ENCODE measurements at places on chromosomes 4 and X.

- no peak for DNase-seq
Observed at GRCh38 chrX:38916801-38917200, 115.5 kb downstream of the MID1IP1 start.

GRCh38 chrX:105876658-105877057 lies 54.3 kb downstream of the NRK start:
- no peak for DNase-seq

DNA sequence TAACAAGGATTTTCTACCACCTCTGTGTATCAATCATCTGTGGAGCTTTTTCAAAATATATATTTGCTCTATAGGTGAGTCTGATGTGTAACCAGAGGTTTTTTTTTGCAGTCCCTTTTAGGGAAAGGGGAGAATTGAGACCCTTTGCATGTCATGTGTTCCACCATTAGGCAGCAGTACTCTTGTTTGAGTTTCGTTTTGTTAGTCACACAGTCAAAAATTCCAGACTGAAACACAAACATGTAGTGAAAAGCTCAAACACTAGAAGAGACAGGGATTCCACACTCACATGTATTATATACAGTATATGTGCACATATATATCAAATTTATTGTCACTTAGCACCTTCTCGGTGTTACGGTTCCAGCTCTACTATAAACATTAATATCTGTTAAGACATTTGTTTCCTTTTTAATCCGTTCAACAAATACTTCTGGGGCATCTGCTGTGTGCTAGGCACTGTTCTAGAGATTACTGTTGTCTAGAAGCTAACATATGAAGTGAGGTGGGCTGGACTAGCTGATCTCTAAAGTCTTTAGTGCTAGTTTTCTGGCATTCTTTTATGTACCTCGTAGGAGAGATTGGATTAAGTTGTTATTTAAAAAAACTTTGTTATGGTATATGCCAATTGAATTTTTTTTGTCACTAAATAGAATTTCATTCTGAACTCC lies 5.5 kb downstream of the USP9X start:
- no peak for DNase-seq

GRCh38 chr4:76689145-76689817 lies 208.7 kb downstream of the SOWAHB start:
- no peak for DNase-seq

- DNase-seq, result no peak
Observed at GRCh38 chr4:85573270-85573669, 98.3 kb downstream of the ARHGAP24 start.

- DNase-seq, result no peak
Observed at GRCh38 chr4:108118505-108118904, 50.2 kb downstream of the LEF1 start.

DNA sequence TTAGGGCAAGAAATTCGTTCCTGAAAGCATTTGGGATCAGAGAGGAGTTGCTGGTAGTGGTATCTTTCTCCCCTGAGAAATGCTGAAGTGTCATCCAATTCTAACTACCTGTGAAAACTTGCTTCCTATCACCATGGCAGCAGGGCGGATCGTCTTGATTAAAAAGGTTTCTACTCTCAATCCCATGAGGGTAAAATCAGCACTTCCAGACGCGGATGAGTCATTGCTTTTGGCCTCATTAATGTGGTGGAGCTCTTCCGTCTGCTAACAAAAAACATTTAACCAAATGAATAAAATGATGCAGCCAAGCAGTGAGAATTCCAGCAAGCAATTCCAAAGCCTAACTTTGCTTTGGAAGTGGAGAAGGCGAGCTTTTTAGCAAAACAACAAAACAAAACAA lies 325.6 kb downstream of the CAMK2D start:
- no peak for DNase-seq

DNA sequence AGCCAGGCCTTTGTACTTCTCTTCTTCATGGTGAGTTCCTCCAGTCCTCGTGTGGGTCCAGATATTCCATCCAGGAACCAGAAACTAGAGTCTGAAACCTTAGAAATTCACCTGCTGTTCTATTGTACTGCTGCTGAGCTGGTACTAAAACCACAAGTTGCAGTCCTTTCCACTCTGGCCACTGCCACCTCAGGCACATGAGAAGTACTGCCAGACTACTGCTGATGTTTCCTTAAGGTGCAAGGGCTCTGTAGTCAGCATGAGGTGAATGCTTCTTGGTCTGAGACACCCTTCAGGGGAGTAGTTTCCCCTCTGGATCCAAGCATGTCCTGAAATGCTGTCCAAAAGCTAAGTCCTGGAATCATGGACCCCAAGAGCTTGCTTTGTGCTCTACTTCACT lies 399.6 kb upstream of the CT83 start:
- DNase-seq, result no peak

- no peak for DNase-seq
Observed at GRCh38 chrX:46572340-46572936, 1.1 kb upstream of the CHST7 start.

- DNase-seq, result no peak
Observed at GRCh38 chr4:17912011-17912410, 101.2 kb downstream of the NCAPG start.

DNA sequence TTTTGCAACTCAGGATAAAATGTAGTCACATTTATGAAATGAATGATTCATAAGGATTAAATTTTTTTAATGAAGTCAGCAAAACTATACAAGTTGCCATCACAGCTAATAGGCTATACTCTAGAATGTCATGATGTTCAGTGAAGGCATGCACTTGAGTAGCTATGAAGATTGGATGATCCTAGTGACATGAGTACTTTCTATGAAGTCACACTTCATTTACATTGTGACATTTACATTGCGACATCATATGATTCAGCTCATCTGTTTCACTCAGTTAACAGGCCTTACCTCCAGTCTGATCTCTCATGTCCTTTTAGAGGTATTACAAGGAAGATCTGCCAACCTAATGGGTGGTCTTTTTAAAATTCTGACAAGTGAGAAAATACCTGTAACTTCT lies 82.7 kb upstream of the FGF13 start:
- DNase-seq, result no peak

DNA sequence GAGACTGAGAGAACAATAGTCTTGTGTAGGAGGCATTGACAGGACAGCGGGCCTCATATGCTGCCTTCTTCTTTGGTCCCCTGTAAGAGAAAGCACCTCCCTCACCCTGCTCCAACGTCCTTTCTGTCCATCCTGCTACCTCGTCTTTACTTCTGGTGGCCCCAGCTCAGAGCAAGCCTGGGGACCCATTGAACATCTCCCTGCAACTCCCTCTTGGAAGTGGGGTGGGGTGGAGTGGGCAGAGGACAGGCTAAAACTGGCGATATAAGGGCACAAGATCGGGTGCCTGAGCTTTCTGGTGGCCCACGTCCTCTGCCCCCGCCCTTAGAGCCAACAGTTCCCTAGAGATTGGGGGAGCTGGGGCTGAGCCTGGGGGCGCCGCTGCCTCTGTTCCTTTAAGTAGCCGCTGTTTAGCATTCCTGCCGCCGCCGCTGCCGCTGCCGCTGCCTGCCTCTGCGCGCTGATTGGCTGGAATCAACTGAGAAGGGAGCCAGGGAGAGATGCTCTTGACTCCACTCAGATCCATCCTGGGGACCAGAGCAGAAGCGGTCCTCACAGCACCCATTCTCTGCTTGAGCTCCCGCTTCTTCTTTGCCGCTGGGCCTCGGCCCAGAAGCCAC lies at the start of gene DLG3:
Gene DLG3 (plus strand): TSS at position 510 of the 620 bp plus-strand sequence. CDS start 367 bp downstream, outside the sequence.
- no peak for DNase-seq

- no peak for DNase-seq
Observed at GRCh38 chr4:11599064-11599463, 170.4 kb upstream of the HS3ST1 start.

- no peak for DNase-seq
Observed at GRCh38 chrX:136784231-136784630, 3.5 kb upstream of the ARHGEF6 start.

- no peak for DNase-seq
Observed at GRCh38 chr4:172794307-172794703, 374.3 kb upstream of the GALNT7 start.

- DNase-seq, result no peak
Observed at GRCh38 chr4:71520850-71521249, 182.0 kb downstream of the SLC4A4 start.

DNA sequence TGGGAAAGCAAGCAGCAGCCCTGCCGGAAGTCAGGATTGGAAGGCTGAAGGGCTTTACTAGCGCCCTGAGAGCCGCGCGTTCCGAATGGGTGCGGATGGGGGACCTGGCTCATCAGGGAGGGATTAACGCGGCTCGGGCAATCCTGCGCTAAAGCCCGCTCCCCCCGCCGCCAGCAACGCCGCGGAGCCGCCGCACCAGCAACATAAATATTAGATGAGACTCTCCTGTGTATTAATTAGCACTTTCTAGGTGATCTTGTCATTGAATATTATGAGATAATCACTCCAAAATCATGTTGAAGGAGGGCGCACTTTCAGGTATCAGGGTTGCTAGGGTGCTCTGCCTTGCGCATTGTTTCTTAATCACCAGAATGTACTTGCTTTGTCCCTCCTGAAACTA lies 357.2 kb upstream of the FAM241A start:
- no peak for DNase-seq

GRCh38 chr4:94507281-94507680 lies 55.5 kb downstream of the PDLIM5 start:
- no peak for DNase-seq

GRCh38 chr4:96955226-96955625 lies 1115.3 kb downstream of the PDHA2 start:
- no peak for DNase-seq

GRCh38 chr4:89737888-89738287 lies 99.1 kb downstream of the SNCA start:
- no peak for DNase-seq

DNA sequence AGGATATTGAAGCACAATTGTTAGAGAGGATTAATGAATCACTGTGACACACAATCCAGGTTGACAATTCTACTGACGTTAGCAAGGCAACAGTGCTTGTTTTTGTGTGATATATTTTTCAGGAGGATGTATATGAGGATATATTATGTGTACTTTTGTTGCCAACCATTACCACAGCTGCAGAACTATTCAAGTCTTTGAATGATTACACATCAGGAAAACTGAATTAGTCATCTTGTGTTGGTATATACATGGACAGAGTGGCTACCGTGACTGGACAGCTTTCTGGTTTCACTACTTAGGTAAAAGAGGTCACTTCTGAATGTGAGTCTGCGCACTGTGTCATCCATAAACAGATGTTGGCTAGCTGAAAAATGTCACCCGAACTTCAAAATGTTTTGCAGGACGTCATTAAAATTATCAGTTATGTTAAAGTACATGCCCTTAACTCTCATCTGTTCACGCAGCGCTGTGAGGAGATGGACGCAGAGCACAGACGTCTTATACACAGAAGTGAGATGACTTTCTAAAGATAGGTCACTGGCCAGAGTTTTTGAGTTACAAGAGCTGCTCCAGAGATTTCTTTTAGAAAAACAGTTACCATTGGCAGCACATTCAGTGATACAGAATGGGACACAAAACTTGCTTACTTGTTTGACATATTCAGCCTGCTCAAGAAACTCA lies 69.0 kb downstream of the MRPL1 start:
- DNase-seq, result no peak

DNA sequence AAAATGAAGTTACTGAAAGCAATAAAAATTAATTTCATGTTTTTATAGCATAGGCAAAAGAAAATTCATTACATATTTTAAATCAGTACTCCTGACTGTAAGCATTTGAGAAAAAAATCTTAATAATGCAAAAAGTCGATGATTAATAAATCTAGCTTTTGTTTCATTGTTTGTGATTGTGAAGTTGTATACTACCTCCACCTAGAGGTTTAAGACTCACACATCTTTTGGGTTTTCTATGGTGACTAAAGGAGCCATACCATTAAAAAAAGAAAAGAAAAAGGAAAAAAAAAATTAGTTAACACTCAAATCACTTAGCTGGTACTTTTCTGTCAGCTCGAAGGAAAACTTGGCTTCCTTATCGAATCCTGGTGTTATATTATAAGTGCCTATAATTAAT lies 2.0 kb downstream of the GABRA2 start:
- no peak for DNase-seq

- DNase-seq, result no peak
Observed at GRCh38 chr4:158609116-158609515, 62.6 kb downstream of the C4orf46 start.

DNA sequence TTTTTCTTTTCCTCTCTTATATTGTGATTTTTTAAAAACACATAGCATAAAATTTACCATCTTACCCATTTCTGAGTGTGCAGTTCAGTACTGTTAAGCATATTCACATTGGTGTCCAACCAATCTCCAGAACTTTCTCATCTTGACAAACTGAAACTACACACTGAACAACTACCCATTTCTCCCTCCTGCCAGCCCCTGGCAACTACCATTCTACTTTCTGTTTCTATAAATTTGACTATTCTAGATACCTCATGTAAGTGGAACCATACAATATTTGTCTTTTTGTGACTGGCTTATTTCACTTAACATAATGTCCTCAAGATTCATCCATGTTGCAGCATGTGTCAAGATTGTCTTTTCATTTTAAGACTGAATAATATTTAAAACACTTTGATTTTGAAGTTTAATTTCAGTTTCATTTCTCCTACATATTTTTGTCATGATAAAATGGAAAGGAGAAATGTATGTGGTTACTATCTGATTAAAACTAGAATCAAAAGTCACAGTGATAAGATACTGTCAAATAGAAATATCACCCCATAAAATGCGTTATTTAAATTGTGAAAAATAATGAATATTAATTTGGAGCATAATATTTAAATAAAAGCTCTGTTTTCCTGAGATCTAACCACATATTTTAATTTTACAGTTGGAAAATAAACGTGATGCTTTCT lies 122.8 kb downstream of the DIPK2B start:
- DNase-seq, result no peak

GRCh38 chrX:95350774-95351488 lies 1333.7 kb upstream of the DIAPH2 start:
- DNase-seq, result no peak

- no peak for DNase-seq
Observed at GRCh38 chr4:120299631-120300030, 233.0 kb upstream of the MAD2L1 start.

DNA sequence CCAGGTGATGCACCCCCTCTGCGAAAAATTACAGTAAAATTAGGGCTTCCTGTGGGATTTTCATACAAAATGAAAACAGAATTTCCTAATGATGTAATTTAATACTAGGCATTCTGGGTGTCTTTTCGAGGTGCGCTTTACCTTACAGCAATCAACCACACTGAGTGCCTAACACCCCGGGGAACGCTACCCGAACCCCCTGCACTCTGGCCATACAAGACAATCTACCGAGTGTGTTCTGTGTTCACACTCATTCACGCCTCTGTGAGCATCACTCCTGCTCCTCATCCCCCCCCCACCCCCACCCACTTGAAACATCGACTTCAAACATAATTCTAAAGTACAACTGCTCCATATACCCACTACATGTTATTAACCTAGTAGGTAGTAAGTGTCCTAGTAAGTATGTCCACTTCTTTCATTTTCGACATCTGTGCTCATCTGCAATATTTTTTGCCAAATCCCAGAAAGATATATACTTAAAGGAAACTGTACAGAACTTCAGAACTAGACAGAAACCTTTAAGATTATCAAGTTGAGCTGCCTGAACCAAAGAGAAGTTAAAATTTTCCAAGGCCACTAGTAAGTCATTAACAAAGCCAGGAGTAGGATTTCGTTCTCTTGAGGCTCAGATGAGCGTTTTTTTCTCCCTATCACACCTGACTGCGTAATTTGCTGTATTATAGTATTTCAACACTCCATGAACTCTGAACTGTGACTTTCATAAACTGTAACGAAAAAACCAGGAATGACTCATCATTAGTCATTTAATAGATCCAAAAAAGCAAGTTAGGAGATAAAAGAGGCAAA lies 80.0 kb downstream of the FAT1 start:
- DNase-seq, result no peak

GRCh38 chrX:68763481-68763880 lies 65.3 kb upstream of the EFNB1 start:
- no peak for DNase-seq
